ENCODE measurements at places on chromosomes 5 and 9.

GRCh38 chr9:92965061-92965758 lies 17.9 kb downstream of the FGD3 start:
- no peak for DNase-seq

GRCh38 chr9:83992901-83993300 lies 12.3 kb downstream of the RMI1 start:
- DNase-seq, result no peak

DNA sequence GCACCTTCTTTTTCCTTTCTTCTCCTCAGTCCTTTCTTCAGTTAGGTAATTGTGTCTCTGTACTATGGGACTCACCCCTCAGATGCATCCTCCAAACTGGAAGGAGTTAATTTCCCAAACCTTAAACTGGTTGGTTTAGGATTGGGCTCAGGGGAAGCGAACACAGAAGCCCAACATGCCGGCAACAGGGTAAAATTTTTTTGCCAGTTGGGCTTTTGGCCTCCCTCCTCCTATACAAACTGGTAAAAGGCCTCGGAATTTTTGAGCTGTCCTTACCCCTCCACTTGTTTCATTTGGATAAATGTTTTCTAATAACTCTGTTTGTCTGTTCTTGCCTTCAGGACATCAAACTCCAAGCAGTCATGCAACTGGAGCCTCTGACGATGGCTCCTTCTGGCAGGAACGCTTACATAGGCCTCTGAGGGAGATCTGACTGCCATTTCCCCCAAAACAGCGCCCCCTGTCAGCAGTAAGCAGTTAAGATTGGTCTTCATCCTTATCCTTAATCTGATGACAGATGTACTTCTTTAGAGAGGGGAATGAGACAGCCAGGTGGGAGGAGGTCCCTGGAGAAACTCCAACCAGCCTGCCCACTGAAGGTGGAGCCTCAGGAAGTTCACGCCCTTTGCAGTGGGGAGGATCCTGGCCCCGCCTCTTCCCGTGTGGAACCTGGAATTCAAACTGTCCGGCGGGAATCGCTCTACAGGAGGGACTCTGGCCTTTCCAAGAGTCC lies 57.8 kb upstream of the SPINK5 start:
- DNase-seq, result no peak

- no peak for DNase-seq
Observed at GRCh38 chr9:120443489-120443888, 136.5 kb downstream of the CDK5RAP2 start.

DNA sequence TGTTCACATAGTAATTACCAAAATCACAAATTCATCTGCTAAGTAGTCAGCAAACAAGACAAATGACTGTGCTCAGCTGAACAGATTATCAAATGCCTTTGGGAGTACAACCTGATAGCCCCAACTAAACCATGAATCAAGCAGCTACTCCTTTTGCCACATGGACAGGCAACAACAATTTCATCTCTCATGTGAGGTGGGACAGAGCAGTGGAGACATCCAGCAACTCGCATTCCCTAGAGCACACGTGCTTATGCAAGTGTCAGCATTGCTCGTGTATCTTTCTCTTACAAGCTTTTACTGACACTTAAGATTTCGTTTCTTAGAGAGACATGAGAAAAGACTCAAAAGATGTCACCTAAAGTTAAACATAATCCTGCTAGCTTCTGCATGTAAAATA lies 42.7 kb upstream of the PPP2R2B start:
- DNase-seq, result no peak

GRCh38 chr9:110141227-110141793 lies 66.6 kb downstream of the C9orf152 start:
- no peak for DNase-seq

- no peak for DNase-seq
Observed at GRCh38 chr5:100667161-100667630, 132.0 kb downstream of the FAM174A start.

DNA sequence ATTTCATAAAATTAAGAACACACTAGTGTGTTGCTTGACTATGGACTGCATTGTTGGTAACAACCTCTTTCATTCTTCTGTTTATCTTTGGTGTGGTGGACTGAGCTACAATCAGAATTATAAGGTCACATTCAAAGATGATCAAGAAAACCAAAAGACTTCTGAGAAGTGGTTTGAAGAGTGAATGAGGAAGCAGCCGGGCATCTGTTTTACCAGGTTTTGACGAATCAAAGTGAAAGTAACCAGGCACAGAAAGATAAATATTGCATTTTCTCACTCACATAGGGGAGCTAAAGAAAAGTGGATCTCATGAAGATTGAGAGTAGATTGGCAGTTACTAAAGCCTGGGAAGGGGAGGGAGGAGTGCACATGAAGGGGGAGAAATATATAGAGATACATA lies 589.1 kb downstream of the ZNF608 start:
- no peak for DNase-seq

DNA sequence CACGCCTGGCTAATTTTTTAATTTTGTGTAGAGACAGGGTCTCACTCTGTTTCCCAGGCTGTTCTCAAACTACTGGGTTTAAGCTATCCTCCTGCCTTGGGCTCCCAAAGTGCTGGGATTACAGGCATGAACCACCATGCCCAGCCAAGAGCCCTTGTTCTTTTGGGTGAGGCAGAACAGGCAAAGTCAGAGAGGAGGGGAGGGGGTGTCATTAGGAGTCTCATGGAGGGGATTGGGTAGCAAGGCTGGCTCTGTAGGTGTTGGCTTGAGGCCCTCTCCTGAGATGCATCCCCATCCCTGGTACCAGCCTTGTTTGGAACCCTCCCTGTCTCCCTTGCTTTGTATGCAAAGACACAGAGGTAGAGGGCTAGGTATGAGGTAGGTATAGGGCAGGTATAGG lies 24.1 kb downstream of the GSN start:
- DNase-seq, result no peak

DNA sequence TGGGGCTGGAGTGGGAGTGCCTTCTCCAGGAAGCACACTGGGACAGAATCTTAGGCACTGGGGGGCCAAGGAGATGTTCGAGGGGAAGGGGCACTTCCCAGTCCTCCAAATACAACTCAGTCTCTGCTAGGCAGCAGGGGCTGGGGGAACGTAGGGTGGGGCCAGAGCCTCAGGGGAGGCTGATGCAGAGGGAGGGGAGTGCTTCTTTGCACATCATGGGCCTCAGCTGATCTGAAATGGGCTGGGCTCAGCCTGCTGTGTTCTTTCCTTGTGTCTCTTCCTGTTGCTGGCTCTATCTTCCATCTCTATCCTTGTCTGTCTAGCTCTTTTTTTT lies 15.6 kb downstream of the PSD2 start:
- no peak for DNase-seq

GRCh38 chr5:64149268-64149667 lies 16.4 kb upstream of the RNF180 start:
- no peak for DNase-seq

DNA sequence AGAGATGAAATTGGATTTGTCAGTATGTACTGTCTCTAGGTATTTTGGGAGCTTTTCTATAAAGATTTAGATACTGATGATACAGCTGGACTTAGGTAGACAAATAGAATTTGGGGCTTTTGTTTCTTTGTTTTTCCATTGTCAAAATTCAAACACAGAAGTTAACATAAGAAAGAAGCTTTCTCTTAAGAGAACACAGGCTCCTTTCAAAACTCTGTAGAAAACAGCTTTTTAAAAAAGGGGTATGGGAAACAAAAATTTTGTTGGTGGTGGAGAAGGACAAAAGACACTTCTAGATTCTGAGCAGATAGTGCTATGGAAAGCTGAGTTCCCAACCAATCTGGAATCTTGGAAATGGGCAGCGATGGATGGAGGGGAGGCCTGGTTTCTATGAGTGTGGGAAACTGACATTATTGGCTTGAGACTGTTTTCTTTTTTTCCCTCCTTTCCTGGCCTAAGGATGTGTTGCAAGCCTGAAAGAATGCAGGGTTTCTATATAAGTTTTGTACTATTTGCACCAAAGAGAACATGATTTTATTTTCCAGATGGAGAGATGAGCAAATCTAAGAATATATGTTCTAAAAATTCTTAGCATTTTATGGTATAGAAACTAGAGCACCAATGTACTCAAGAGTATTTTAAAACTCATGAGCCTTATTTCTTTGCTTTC lies 240.0 kb downstream of the PRR16 start:
- DNase-seq, result no peak

GRCh38 chr9:101326501-101326900 lies 58.3 kb downstream of the BAAT start:
- DNase-seq, result no peak

GRCh38 chr9:125929846-125930245 lies 182.7 kb downstream of the PBX3 start:
- DNase-seq, result no peak

DNA sequence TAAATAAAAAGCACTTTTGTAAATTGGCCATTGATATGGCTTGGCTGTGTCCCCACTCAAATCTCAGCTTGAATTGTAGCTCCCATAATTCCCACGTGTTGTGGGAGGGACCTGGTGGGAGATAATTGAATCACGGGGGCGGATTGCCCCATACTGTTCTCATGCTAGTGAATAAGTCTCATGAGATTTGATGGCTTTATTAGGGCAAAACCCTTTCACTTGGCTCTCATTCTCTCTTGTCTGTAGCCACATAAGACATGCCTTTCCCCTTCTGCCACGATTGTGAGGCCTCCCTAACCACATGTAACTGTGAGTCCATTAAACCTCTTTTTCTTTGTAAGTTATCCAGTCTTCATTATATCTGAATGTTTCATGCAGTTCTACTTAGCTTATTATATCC lies 153.2 kb downstream of the TARS1 start:
- no peak for DNase-seq

DNA sequence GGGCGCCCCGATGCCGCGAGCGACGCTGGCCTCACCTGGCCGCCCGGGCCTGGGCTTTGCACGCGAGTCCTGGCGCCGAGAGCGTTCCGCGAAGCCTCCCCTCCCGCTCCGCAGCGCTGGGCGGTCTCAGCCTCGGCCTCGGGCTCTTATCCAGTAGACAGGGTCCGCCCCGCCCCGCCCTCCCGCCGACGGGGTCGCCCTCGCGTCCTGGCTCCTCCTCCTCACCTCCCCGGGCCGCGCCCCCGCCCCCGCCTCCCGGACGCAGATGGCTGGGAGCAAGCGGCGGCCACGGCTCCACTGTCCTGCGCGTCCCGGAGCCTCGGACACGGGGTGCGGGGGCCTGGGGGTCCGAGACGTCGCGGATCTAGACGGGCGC lies at the start of gene SLC6A3:
Gene SLC6A3, minus strand, starts transcription at position 128 of the 376 bp plus-strand sequence. CDS start 2,243 bp downstream, outside the sequence.
- DNase-seq, result no peak

Data from stimulated activated CD8-positive, alpha-beta memory T cell treated with anti-CD3 and anti-CD28 coated beads, Interleukin-7, amount 100 ng/mL, for 24 hours (primary cell).